Lung (tissue), 17 donors: ENCODE measurements at places on chromosomes 2 and 18.

DNA sequence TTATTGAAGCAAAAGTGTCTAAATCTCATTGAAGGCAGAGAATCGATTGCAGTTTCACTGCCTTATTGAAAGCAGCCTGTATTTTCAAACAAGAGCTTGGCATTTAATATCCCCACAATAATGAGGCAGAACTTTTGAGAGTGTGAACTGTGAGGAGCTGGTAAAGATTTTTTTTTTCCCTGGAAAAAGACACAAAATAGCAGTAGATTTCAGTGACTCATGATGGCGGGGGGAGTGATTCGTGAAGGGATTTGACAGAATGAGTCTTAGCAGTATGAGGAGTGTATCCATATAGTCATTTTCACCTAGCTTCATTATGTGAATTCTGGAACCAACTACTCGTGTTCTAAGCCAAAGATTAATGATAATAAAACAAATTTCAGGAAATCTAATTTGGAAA is 242.9 kb downstream of the ARL6IP6 start:
- no peak overlapping the region for H3K27ac ChIP-seq
- no peak overlapping the region for H3K4me3 ChIP-seq
- H3K4me1 ChIP-seq = no peaks in the 10 kb centered on the region
- H3K36me3 ChIP-seq = no peaks in the 10 kb centered on the region

DNA sequence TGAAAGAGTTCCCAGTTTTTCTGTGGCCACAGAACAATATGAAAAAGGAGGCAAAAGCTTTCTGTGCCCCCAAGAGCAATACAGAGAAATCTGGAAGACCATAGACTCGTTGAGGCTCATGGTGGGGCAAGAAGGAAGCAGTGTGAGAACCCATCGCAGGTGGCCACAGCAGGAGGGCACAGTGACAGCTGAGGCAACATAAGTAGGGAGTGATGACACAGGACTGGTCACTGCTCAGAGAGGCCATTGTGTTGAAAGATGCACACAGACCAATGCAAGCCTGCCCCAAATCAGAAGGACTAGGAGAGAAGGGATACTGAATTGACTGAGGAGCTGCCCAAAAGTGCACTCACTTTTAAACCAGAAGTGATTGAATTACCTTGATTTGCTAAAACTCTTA is 483.6 kb downstream of the EPHA4 start:
- no peaks in the 10 kb centered on the region for H3K36me3 ChIP-seq
- H3K4me1 ChIP-seq = no peaks in the 10 kb centered on the region
- no peak overlapping the region for H3K27ac ChIP-seq
- no peaks in the 10 kb centered on the region for H3K27me3 ChIP-seq

DNA sequence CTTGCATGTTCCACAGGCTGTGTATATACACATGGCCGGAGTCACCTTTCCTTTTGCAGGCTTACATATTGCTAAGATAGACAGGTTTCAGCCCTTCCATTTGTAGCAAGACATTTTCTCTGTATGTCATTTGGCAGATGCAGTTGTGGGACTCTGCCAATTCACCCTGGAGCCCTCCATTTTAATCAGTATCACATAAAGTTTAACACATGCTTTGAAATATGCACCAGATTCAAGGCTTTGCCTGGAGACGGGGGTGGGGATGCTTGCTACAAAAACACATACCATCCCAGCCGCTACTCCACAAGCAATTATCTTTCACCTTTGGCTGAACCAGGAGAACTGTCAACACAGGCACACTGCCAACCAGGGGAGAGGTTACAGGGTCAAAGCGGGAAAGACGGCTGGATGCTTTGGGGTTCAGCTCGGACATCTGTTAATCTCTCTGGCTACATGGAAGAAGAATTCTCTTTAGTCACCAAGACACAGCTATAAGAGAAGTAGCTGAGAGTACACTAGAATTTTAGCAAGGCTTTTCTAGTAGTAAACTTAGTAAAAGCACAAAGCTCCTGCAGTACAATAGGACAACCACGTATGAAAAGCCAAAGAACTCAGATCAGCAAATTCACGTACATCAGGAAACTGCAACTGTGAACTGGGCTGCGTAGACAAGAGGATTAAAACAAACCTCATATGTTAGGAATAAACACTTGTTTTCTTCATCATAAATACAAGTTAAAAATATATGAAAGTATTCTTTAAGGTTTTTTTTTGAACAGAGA is 130.9 kb downstream of the EXOC6B start:
- no peaks in the 10 kb centered on the region for H3K27me3 ChIP-seq
- DNase-seq = peak; percentile 98

DNA sequence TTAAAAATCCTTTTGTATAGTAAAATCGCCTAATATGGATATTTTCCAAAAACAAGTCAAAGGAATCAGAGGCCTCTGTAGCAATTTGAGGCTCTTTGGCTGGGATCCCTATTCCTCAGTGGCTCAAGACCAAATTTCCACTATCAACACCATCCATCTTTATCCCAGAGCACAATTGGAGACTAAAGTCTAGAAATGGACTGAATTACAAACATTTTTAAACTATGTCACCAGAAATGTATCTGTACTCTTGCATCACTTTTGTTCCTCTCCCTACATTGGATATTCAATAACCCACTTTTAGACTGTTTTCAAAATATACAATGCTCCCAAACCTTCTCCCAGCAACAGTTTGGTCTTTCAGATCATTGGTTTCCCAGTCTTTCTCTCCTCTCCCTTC is 140.4 kb upstream of the KLHL29 start:
- no peaks in the 10 kb centered on the region for H3K27me3 ChIP-seq
- H3K4me3 ChIP-seq = no peak overlapping the region
- H3K27ac ChIP-seq = no peak overlapping the region
- DNase-seq = peak; percentile 42
- H3K36me3 ChIP-seq = no peaks in the 10 kb centered on the region
- H3K4me1 ChIP-seq = peaks cover 20% of the 10 kb centered on the region

GRCh38 chr2:54898456-54899226 is 151.6 kb downstream of the RTN4 start:
- H3K4me3 ChIP-seq = no peak overlapping the region
- H3K27me3 ChIP-seq = no peaks in the 10 kb centered on the region
- H3K36me3 ChIP-seq = no peaks in the 10 kb centered on the region
